ENCODE measurements at places on chromosomes 4 and X.
A peak's percentile ranks its signal among the peaks of the same experiment; 100 is the strongest.

DNA sequence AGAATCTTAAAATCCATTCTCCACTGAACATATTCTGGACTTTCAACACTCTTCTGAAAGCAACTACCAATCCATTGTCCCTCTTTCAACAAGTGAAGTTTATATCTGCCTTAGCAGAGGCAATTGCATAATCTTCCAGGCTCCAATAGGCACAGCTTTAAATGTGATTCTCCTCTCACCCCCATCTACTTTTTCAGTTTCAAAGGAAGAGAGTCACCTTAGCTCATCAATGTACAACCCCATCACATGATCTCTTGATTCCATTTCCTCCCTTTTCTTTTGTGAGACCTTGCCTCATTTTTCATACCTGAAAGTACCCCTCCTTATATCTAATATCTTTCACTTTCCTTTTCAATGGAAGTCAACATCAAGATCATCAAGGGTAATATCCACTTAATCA lies 921.7 kb upstream of the EPHA5 start:
- DNase-seq = no peak

- DNase-seq = no peak
Observed at GRCh38 chrX:51395810-51396728, 63.4 kb downstream of the NUDT10 start.

DNA sequence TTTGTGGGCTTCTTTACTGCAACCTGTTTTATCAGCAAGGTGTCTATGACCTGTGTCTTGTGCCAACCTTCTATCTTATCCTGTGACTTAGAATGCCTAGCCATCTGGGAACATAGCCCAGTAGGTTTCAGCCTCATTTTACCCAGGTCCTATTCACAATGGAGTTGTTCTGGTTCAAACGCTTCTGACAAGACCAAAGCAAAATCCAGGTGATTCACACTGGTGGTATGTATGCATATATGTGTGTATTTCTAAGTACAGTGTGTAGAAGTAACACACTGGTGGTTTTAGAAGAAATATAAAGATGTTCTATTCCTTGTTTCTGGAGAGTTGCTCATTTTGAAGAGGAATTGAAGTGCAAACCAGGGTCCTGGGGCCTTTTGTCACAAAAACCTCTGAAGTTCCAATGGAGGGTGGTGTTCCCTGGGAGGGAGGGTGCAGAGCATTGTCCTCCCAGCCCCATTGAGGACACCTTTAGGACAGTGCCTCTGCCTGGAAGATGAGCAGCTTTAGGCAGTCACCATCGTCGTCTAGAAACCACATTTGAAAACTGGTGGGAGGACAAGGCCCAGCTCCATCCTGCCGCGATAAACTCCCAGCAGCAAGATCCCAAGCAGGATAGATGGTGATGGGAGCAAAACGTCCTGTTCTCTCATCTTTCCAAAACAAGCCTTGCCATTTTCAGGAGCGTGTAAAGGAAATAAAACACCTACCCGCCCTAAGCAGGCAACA lies 191.4 kb downstream of the TSPAN5 start:
- no peak for DNase-seq

DNA sequence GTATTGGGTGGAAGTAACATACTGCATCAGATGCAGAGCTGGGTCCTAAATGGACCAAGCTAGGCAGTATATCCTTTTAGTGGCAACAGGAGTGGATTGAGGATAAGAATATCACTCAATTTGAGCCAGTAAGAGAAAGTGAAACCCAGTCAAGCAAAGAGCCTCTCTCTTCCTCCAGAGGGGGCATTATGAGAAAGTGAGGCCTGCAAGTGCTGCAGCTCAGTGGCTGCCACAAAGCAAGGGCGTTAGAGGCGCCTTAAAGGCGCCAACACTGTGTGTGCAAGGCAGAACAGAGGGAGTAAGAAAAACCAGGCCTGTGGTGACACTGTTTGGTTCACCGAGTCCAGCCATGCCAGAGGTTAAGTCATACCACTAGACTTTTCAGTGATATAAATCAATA lies 17.5 kb downstream of the STX18 start:
- no peak for DNase-seq

- no peak for DNase-seq
Observed at GRCh38 chr4:80017125-80017854, 55.7 kb downstream of the ANTXR2 start.

DNA sequence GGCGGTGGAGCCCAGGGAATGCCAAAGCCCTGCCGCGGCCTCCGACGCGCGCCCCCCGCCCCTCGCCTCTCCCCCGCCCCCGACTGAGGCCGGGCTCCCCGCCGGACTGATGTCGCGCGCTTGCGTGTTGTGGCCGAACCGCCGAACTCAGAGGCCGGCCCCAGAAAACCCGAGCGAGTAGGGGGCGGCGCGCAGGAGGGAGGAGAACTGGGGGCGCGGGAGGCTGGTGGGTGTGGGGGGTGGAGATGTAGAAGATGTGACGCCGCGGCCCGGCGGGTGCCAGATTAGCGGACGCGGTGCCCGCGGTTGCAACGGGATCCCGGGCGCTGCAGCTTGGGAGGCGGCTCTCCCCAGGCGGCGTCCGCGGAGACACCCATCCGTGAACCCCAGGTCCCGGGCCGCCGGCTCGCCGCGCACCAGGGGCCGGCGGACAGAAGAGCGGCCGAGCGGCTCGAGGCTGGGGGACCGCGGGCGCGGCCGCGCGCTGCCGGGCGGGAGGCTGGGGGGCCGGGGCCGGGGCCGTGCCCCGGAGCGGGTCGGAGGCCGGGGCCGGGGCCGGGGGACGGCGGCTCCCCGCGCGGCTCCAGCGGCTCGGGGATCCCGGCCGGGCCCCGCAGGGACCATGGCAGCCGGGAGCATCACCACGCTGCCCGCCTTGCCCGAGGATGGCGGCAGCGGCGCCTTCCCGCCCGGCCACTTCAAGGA lies at the start of gene FGF2:
FGF2 (plus strand) TSS at position 279 of the 705 bp plus-strand sequence; CDS start at position 623, 344 bp downstream.
- peak; percentile 55 for DNase-seq

DNA sequence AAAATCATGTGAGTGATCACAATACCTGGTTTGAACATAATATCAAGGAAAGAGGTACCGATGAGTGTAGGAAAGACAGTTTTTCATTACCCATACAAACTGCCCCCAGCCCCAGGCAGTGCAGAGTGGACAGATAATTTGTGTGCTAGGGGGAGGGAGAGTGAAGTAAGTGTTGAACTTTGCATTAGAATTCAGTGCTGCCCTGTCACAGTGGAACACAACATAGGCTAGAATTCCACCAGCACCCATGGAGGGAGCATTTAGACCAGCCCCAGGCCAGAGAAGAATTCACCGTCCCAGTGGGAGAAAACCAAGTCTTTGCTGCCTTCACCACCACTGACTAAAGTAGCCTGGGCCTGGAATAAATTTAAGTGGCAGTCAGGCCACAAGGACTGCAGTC lies 107.3 kb downstream of the SCLT1 start:
- DNase-seq = no peak

DNA sequence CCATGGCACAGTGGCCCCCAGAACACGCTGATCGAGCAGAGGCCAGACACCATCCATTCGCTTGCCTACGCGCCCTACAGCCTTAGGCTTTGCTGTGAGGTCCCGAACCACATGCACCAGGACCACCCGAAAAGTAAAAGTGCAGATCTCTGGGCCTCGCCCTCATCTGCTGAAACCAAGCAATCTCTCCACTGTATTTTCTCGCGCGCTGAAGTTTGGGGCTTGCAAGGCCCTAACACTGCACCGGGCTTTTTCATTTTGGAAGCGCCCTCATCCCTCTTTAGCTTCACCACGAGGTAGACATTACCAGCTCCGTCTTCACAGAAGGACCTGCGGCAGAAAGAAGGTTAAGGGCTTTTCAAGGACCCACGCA lies 21.2 kb downstream of the NKX3-2 start:
- DNase-seq = no peak
